ENCODE measurements at places on chromosomes 1 and 21. TPM values are rescaled to one million over a fixed set of nuclear protein-coding genes. Genes with fewer than 3 reads are reported as not detected.

DNA sequence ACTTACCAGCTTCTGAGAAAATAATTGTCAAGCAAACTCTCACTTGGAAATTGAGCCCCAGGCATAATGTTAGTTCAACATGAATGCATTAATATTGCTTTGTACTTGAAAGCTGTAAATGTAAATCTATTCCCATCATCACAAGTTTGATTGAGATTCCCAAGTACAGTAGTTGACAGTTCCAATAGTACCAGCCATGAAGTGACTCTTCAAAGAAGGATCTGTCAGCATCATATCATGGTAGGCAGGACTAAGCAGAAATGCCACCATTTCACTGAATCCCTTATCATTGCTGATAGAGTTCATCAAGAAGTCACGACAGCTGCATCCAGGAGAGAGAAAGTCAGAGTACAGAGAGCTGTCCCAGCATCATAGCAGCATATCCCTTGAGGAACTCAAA is 348.7 kb downstream of the OMA1 start:
- DNase-seq: no peak

GRCh38 chr1:23564529-23565122 is 5.3 kb upstream of the ID3 start:
- no peak for DNase-seq

DNA sequence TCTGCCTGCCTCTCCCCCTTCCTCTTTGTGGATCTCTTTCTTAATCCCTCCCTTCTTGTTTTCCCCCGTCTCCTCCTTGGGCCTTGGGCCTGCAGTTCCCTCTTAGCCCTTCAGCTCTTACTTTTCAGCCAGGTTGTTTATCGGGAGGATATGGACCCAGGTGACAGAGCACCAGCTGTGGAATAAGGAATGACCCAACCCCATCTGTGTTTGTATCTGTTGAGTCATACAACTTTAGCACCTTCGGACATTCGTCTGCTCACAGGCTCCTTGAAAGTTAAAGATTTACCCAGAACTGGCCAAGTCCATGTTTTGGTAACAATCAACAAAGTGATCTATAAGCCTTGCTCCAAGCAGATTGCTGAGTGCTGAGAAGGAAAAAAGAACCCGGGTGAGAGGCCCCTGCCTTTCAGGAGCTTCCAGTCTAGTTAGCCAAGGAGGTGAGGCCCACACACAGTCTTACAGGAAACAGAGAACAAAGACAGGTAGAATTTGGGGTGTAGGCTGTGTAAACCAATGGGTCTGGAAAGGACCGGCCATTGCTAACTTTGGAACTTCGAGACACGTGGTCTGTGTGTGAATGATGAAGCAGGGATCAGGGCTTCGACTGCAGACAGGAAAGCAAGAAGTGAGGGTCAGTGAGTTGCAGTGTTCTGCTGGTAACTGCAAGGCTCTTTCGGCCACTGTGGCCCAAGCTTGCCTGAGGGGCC is 66.7 kb upstream of the F3 start:
- DNase-seq: no peak

DNA sequence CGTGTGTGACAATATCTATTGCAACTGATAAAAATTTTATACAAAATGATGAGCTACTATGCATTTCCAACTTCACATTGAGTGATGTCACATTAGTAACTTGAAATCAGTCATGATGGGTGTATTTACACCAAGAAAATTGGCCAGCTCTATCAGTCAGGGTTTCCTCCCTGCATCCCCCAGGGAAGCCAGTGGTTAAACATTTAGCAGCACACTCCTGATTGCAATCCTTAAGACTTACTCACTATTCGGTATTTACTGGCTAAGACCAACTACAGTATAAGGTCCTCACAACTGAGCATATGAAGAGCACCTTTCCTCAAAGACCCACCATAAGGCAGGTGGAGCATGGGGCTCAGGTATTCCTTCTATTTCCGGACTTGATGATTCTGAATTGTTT is 41.3 kb upstream of the PTGFRN start:
- DNase-seq: no peak

DNA sequence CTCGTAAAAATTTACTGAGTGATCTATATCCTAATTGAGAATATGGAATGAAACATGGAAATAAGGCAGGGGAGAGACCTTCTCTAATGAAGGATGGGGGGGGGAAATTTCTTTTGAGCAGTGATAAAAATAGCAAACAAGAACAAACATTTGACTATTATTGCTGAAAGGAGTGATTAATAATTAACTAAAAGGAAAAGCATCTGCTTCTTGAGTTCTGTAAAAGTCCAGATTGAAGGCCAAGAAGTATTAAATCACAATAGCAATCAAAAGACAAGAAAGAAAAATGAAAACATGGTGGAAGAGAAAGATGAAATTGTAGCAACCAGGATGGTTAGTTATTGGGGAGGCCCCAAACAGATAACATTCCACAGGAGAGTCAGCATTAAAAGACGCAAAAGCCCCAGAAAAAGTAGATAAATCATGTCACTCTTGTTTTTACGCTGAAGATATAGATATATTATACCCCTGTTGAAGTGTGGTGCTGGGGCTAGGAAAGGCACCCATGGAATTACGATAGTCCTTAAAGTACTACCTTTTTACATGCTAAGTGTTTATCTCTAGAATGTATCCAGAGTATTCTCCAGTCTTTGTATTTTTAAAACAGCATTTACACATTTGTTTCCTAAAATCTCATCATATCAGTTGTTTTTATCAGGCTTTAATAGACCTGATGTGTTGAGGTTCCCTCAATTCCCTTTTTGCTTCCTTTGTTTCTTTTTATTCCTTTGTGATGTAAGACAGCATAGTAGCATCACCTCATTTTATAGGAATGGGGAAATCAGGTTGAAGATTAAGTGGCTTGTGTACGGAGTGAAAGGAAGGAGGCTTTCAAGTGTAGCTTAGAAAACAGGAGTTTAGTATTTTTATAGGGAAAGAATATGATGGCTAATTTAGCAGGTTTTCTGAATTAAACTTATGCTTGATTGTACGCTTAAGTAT is 28.9 kb downstream of the DISP1 start:
- DNase-seq: no peak

Gene SPRR2E
- not detected for total RNA-seq

Gene DUSP12
- total RNA-seq: 101 TPM

Gene NES
- total RNA-seq: 2.5 TPM

Gene OR2L2
- total RNA-seq: not detected

Gene GBP1
- total RNA-seq: 4.9 TPM

Data from NCI-H460 (cell line).